ENCODE measurements at places on chromosomes 3 and 15.

- DNase-seq, result no peak
Measured at GRCh38 chr3:65752636-65753035, 286.1 kb downstream of the MAGI1 start.

- no peak for DNase-seq
Measured at GRCh38 chr3:110918963-110919362, 152.7 kb upstream of the NECTIN3 start.

DNA sequence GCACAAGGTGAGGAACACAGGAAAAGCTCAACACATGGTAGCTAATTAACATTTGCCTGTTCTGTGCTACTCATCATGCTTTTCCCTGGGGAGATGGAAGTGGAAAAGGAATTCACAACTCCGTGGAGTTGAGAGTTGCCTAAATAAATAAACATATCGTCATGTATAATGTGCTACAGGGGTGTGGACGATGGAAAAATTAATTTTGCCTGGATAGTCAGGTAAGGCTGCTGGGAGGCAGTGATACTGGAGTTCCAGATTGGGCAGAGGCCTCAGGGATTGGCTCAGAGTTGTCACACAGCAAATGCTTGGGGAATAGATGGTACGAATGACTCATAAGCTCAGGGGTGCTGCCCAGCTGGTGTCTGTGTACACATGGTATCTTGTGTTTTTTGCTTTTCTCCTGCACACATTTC, 3.1 kb upstream of the ABHD6 start:
- no peak for DNase-seq

DNA sequence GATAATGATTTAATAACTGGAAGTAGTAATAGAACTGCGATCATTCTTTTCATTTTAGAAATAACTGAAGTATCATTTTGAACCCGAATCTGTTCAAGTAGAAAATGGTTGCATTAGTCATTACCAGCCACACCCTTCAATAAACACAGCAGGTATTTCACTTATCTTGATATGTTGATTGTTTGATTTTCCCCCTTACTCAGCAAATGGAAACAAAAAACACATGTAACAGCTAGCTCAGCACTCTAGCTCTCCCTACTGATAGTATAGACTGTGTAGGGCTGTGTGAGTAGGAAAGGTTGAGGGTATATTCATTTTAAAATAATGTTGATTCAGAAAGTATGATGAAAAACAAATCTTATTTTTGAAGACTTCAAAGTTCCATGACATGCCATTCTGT, 1.1 kb upstream of the GPR149 start:
- DNase-seq, result no peak

DNA sequence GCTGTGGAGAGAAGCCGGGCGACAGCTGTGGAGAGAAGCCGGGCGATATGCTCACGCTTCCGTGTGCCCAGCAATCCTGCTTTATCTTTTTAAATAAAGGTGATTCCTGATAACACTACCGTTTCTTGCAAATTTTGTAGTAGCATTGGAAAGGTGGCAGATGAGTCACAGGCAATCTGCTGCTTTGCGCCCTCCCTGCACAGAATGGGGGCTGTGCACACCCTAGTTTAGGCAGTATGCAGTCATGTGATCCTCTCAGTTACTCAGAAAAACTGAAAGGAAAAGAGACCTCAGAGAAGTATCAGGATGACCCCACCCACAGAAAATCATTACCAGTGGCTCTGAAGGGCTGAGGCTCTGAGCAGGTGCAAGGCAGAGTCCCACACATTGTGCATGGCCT, 24.9 kb upstream of the TMCC1 start:
- DNase-seq, result no peak
